ENCODE measurements at places on chromosomes 13 and 19.

- no peak for DNase-seq
These were observed 9.5 kb downstream of the XAB2 start for GRCh38 chr19:7619671-7620441.

GRCh38 chr19:48061401-48062344, 17.8 kb upstream of the CABP5 start:
- DNase-seq = no peak

DNA sequence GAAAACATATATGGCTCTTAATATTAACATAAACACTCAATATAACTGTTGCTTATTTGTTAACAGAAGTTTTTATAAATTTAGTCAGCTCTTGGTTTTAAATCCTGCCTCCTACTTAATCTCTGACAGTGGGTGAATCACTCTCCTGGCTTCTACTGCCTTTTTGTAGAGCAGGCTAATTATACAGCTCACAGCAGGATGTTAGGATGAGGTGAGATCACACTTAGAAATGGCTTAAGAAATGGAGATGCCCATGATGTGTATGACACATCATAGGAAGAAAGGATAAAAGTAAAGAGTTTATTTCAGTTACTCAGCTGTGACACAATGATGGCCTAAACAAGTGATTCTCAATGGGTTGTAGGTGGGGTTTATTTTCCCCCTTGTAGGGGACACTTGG, 345.6 kb downstream of the SPRY2 start:
- peak; percentile 61 for DNase-seq

- DNase-seq = no peak
These were observed 435.6 kb upstream of the SLITRK5 start for GRCh38 chr13:87235621-87236020.

Data from fibroblast of pulmonary artery (primary cell).